Ecto neural progenitor cell (in vitro differentiated cells): ENCODE measurements at places on chromosomes 3 and 15.

DNA sequence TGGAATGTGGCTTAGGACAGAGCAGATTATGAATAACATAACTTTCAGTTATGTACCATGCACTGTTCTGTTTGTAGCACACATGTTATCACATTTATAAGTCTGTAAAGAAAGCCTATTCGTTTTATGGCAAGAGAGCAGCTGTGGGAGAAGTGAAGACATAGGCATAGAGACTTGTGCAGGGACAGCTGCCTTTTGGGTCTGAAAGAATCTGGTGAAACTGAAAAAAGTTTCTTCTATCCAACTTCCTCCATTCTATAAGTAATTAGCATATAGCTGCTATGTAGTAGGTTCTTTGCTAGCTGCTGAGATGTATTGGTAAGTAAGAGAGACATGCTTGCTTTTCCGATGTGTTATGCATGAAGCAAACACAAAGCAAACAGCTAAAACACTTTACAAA lies 1095.4 kb upstream of the CADM2 start:
- no peak for DNase-seq

DNA sequence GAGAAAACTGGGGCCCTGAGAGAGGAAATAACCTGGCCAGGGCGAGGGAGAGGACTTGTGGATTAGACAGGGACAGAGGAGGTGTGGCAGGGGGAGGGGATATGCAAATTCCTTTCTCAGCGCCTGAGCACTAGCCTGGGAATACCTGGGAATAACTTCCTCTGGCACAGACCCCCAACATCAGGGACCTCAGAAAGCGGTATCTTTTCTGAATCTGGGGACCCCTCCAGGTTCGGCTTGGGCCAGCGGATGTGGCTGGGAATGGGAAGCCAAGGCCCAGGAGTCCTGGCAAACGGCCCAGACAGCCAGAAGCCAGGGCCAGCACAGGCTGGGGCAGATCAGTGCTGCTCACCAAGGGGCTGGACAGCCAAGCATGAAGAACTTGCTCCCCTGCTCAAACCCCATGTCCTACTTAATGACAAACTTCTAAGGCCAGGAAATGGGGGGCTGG lies 9.2 kb upstream of the ACSBG1 start:
- no peak for DNase-seq

DNA sequence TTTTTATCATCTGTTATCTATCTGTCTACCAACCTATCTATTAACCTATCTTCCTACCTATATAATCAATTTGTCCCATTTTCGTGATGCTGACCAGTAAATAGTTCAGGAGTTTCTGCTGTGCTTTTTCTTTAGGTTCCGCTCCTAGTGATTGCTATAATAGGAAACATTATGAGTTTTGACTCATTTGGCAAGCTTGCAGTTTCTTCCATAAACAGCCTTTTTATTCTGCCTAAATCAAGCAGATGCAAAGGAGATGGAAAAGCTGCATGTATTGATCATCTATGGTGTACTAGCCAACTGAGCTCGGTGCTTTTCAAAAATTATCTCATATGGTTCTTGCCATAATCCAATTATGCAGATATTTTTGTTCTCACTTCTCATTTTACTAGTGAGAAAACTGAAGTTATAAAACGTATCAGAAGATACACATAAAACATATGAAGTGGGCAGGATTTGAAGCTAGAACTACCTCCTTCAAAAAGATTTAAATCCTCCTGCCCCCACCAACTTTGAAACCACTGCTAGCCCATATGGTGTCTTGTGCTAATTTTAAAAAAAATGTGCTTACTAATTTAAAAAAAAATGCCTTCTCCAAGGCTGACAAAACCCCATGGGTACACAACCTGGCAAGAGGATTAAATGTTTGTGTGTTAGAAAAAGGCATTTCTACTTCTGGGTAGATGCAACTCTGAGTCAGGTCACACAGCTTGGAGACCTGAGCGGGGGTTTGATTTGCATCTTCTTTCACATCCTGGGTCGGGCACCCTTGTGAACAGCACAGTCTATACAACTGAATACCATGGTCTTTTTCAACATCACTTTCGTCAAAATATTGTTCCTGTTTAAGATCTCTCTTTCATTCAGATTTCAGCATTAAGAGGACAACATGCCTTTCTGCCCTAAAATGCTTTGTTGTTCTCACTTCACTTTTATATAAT lies 267.0 kb downstream of the CHL1 start:
- DNase-seq, result no peak

GRCh38 chr15:62257996-62258521 lies 93.0 kb upstream of the C2CD4B start:
- DNase-seq, result no peak
